ENCODE measurements at places on chromosomes 12 and 14.

DNA sequence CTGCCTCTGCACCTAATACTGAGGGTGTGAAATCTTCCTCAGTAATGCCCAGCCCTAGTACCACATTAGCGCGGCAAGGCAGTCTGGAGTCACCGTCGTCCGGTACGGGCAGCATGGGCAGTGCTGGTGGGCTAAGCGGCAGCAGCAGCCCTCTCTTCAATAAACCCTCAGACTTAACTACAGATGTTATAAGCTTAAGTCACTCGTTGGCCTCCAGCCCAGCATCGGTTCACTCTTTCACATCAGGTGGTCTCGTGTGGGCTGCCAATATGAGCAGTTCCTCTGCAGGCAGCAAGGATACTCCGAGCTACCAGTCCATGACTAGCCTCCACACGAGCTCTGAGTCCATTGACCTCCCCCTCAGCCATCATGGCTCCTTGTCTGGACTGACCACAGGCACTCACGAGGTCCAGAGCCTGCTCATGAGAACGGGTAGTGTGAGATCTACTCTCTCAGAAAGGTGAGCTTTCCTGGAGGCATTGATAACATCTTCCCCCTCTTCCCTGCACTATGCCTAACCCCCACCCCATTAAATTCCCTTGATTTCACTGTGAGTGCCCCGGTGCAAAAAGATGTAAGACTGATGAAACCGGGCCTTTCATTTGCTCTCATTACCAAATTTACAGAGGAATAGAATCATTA lies 291.4 kb downstream of the NAV3 start:
- no peak for DNase-seq

- no peak for DNase-seq
Observed at GRCh38 chr12:48602192-48602989, 32.5 kb upstream of the LALBA start.

DNA sequence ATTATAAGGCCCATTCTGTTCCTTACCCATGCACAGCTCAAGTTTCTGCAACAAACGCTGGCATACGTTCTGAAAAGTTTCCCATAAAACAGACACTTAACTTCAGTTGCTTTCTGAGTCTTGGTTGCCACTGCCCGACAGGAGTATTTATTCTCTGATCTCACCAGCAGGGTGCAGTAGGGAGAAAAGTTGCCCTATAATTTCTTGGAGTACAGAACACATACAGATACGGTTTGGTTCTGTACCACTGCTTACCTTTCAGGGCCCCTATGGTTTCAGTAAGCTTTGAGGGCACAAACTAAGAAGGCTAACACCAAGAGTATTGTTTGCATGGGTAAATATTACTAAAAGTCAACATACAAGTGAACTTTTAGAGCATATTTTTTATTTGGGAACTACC lies 77.9 kb downstream of the SPATA7 start:
- DNase-seq, result peak; percentile 57

DNA sequence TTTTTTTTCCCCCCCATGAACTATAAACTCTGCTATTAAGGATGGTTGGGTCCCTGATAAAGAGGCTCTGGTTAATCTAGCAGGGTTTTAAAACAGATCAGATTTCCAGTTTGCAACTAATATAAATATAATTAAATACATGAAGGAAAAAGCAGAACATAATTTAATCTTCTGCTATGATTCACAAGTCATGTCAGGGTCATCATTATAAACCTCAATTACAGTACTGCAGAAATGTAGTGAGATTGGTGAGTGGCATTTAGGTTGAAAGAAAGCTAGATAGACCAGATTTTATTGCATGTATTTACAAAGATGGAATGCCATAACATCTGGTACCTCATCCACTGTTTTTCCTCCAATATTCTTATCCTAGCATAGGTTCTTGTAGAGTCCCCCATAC lies 14.5 kb upstream of the RASSF8 start:
- DNase-seq, result no peak

DNA sequence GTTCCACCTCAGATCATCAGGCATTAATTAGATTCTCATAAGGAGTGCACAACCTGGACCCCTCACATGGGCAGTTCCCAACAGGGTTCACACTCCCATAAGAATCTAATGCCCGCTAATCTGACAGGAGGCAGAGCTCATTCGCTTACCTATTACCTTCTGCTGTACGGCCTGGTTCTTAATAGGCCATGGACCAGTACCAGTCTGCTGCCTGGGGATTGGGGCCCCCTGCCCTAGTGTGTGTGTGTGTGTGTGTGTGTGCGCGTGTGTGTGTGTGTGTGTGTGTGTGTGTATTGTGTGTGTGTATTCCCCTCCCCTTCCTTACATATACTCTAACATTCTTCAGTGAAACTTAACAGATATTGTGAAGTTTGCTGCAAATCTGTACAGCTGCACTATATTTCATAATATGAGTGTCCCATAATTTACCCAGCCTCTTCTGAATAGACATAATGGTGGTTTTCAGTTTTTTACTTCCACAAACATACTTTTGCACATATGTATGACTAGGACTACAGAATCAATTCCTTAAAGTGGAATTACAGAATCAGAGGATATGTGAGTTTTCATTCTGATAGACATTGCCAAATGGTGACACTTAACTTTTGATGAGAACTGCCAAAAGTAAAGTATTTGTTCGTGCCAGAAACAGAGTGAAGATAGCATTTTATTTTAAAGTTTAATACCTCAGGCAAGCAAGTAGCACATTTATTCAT lies 205.2 kb upstream of the EEA1 start:
- no peak for DNase-seq

- no peak for DNase-seq
Observed at GRCh38 chr12:62259631-62259992, 592 bp upstream of the USP15 start.

DNA sequence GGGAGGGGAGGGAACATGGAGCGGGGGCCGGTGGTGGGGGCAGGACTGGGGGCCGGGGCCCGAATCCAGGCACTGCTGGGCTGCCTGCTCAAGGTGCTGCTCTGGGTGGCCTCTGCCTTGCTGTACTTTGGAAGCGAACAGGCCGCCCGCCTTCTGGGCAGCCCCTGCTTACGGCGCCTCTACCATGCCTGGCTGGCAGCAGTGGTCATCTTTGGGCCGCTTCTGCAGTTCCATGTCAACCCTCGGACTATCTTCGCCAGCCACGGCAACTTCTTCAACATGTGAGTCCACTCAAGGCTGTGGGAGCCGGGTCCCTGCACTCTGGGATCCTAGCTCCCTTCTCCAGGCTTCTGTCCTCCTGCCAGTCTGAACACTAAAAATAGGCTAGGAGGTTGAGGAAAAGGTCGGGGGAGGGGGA lies 1.1 kb downstream of the FITM1 start:
- no peak for DNase-seq

GRCh38 chr14:98174041-98174440 lies 1098.0 kb downstream of the BCL11B start:
- no peak for DNase-seq

DNA sequence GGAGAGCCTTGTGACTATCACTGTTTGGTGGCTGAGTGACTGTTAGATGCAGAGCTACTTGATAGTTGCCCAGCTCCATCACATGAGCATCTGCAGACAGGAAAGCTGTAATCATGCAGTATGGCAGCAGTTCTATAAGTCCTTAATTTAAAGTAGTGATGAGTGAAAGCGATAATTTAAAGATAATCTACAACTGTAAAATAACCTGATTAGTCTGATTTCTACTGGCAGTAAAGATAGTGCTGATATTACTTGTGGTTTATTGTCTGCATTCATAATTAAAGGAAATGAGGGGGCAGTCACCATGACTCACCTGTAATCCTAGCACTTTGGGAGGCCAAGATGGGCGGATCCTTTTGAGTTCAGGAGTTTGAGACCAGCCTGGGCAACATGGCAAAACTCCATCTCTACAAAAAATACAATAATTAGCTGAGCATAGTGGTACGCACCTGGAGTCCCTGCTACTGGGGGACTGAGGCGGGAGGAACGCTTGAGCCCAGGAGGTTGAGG lies 41.2 kb upstream of the PLEKHD1 start:
- no peak for DNase-seq

DNA sequence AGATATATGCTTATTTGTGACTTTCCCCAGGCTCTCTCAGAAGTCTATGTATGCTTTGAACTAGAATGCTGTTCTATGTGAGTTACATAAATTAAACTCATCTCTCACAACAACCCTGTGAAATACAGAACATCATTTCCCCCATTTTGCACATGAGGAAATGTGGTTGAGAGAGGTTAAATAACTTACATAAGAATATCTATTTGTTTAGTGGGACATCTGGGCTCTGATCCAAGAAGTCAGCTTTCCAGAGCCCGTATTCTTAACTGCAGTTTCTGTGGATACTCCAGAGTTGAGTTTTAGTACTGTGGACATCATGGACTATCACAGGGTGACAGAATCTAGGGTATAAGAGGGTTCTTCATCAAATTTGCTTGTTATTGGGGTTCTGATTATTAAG lies 242.5 kb upstream of the ARHGAP5 start:
- DNase-seq, result no peak

DNA sequence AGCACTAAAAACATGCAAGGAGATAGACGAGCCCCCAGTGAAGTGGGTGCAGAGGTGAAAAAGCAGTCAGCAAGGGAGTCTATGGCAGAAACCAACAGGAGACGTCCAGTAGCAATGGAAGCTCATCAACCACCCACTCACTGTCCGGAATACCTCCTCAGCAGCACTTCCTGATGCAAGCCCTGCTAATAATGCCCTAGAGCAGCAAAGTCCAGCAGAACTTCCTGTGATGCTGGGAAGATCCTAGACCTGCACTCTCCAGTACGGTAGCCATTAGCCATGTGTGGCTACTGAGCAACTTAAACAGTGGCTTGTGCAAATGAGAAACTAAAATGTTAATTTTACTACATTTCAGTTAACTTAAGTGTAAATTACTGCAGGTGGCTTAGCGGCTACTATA lies 11.0 kb downstream of the SERPINA9 start:
- DNase-seq, result no peak

GRCh38 chr14:74941676-74942097 lies 13.7 kb downstream of the PGF start:
- no peak for DNase-seq

DNA sequence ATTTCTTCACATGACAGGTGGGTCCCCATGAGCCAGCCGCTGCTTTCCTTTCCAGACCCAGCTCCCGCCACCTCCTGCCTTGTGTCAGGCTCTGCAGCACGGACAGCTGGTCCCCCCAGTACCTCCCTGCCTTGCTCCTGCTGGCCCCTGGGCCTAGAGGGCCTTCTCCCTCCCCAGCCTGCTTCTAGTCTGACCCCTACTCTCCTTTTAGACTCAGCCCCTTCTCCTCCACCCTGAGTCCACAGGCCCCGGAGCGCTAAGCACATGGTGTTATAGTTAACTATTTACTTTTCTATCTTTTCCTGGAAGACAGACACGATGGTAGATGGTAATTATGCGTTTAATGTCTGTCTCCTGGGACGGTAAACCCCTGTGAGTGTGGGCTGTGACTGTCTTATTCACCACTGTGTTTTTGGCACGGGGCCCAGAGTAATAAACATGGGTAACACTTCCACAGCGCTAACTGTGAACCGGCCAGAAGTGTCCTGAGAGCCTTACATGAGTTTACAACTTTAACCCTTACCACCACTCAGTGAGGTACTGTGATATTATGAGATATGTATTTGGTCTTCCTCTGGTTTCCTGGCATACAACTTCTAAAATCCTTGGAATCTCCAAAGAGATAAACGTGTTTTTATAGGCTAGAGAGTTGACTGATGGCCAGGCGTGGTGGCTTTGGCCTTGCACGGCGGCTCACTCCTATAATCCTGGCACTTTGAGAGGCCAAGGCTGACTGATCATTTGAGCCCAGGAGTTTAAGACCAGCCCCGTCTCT lies 41.2 kb downstream of the DGLUCY start:
- peak; percentile 56 for DNase-seq

- no peak for DNase-seq
Observed at GRCh38 chr12:124006085-124006845, 33.2 kb downstream of the ZNF664 start.

- DNase-seq, result no peak
Observed at GRCh38 chr14:91484744-91485143, 25.4 kb downstream of the PPP4R3A start.

GRCh38 chr12:68290126-68290525 lies 36.7 kb upstream of the IL22 start:
- DNase-seq, result no peak

DNA sequence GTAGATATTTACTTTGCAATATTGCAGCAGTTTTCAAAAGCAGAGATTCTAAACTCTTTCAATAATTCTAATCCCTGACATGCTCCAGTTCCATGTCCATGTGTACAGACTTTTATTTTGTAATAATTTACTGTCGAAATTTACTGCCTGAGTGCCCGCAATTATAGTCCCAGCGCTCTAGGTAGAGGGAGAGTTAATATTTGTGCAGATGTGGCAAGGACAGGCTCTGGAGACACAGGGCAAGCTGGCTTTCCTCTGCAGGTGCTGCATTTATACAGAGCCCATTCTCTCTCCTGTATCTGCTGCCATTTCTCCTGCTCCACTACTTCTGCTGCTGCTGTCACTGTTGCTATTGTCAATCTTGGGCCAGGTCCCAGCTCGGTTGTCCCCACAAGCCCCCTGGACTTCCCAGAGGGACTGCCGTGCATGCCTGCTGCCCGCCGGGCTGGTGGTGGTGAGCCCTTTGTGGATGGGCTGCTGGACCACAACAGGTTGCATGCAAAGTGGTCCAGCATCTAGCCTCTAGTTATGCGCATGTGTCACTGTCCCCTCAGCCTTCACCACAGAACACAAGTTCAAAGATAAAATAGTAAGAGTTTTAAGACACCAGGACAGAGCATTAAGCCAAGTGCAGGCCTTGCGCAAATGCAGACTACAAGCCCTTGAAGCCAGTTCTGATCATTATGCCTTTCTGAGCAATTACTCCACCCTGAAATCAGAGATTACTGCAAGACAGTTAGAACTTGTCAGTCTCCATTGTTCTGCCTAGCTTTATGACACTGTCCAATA lies 40.8 kb upstream of the CSRP2 start:
- DNase-seq, result no peak

- DNase-seq, result no peak
Observed at GRCh38 chr14:74647061-74647677, 35.1 kb upstream of the LTBP2 start.

GRCh38 chr14:102785595-102785963 lies 8.3 kb downstream of the TRAF3 start:
- DNase-seq, result no peak

DNA sequence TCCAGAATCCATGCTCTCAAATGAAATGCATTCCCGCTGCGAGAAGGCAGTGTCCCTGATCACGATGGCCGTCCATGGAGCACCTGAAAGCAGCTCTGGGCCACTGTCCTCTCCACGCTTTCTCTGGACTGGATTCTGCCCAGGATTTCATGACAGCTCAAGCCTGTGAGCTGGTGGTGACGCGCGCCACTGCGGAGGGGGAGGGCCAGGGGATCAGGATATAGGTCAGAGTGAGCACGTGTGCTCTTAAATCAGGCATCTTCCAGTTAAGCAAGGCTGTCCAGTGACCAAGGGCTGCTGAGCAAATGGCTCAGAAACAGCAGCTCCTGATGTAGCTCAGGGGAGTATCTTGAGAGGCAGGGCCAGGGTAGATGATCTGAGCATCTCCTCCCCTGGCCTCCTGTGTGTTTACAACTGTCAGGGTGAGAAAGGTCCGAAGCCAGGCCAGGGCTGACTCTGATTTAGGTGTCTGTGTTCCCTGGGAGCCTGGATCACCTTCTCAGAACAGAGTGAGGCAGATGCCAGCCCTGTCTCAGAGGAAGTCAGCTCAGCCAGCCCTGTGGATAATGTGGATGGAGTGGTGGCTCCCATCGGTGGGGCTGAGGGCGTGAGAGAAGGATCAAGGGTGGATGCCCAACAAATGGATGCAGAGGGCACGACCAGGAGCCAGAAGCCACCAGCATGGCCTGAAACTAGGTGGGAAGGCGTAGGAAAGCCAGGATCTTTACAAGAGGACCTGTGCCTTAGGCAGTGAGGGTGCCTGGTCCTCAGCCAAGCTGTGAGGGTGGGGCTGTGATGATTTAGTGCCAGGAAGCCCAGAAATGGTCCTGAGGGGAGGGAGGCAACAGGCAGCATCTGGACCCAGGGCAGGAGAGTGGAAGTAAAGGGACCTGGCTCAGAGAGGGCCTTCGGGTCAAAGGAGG lies 55.3 kb downstream of the ELK3 start:
- no peak for DNase-seq
